ENCODE measurements at places on chromosomes 12 and 14.
A peak's percentile ranks its signal among the peaks of the same experiment; 100 is the strongest.

DNA sequence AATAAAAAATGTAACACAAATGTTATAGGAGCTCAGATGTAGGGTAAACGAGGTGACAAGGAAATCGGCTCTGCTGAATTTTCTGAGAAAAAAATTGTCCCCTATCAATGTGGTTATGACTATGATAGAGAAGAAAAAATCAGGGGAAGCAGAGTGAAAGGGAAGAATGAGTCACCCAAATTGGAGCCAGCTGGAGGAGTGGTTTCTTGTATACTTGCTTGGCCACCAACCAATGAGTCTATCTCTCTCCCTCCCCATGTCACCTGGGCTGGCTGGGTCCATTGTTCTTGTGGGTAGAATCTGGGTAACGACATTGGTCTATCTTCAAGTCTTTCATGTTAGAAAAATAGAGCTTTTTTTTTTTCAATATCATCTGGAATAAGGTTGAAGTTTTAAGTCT lies 196.6 kb upstream of the FLRT2 start:
- peak; percentile 29 for DNase-seq

GRCh38 chr14:81474685-81475324 lies 58.8 kb downstream of the SEL1L start:
- no peak for DNase-seq

- DNase-seq: no peak
These were observed 47.5 kb downstream of the PPFIBP1 start for GRCh38 chr12:27571463-27571862.

DNA sequence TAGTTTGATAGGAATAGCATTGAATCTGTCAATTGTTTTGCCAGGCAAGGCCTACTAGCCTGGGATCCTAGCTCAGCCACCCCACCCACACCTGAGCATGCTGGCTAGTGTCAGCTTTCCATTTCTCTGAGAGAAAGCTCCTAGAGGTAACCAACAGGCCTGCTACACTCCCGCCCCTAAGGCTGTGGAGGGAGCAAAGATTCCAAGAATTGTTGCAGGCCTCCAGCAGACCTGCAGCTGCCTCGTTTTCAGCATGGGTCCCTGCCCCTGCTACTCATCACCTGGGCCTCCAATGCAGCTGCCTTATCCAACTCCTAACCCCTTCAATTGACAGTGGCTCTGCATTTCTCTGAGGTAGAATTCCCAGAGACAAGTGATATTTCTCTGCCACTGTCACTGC lies 852.4 kb upstream of the MDGA2 start:
- no peak for DNase-seq

GRCh38 chr14:75487155-75487671 lies 35.1 kb upstream of the BATF start:
- DNase-seq: no peak

DNA sequence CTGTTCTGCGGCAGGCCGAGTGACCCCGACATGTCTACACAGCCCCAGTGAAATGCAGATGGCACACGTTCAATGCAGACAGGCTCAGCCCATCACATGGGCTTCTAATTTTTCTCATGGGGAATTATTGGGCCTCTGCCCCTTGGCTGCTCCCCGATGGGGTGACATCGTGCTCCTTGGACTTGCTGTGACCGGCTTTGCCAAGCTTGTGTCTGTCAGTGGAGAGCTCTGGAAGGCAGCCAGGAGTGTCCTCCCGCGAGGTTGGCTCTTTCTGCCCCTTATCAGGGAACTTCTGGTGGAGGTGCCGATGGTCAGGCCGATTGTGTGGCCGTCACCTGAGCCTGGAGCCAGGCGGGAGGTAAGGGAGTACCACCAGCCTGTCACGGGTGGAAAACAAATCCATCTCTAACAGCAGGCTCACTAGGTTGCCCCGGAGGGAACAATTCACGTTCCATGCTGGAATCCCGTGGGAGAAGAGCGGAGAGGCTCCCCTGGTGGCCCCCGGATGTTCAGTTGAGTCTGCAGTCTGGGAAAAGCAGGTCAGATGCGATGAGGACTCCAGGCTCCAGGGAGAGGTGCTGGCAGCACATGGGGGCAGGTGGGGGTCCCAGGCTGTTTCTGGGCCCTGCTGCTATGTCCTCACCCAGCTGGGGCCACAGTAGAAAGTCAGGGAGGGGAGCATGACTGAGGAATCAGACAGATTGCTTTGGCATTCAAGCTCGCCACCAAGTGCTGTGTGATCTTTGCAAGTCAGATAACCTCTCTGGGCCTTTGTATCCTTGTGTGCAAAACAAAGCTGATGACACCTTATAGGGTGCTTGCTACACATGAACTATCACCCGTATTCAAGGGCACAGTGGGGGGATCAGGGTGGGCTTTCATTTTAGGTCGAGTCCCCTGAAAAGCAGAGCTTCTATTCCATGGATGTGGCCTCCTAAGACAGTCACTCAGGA lies 43.2 kb upstream of the EML1 start:
- no peak for DNase-seq

DNA sequence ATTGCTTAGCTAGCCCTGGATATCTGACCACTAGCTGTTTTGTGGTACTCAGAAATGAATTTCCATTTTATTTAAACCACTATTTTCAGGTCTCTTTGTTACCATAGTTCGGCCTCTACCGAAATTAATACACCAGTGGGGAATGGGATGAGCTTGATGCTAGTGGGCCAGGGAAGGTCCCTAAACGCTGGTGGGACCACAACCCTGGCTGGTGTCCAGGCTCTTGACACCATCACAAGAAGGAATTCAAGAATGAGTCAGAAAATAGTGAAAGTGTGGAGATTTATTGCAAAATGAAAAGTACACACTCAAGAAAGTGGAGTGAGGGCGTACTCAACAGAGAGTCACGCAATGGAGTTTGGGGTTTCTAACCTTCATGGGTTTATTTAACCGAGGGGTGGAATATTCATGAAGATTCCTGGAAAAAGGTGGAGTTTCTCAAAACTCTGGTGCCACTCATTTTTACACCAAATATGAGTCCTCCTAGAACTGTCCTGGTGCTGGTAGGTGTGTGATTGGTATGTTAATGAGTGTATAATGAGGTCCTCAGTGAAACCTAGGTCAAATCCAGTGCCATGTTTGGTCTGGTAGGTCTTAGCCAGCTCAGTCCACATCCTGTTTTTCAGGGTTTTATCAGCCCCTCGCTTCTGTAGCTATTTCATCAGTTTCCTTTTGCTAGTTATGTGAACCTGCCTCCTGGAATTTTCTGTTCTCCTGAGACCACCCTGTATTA lies 38.9 kb upstream of the LRP6 start:
- DNase-seq: no peak

- no peak for DNase-seq
These were observed 216.4 kb downstream of the SLC41A2 start for GRCh38 chr12:104741497-104742367.

GRCh38 chr12:12349711-12350665 lies at the start of gene MANSC1:
MANSC1 (minus strand) TSS chr12:12350242; CDS start chr12:12343314, 6,928 bp downstream.
- DNase-seq: peak; percentile 10

DNA sequence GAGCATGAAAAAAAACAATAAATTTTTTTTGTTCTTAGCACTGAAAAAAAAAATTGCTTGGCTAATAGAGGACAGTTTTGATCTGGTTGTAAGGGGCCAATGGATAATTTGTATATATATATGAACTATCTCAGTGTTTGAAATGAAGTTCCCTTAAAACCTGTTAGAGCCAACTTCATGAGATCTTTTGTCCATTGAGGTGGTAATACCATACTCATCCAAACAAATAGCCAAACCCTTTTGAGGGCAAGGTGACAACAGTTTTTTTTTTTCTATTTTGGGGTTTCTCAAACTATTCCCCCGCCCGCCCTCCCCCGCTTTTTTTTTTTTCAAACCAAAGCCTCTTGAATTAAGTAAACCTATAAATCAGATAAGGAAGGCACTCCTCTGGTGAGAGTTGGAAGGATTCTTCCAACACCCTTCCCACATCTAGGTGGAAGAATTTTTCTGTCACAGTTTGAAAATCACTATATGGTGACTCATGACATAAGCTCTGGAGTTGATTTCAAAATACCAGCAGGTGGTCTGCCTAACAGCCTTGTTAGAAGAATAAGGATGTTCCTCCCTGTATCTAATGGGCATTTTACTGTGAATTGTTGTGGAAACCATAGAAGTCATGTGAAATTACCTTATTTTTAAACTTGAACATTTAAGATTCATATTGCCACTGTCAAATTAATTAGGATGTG lies 10.2 kb downstream of the ARHGAP5 start:
- DNase-seq: peak; percentile 37

DNA sequence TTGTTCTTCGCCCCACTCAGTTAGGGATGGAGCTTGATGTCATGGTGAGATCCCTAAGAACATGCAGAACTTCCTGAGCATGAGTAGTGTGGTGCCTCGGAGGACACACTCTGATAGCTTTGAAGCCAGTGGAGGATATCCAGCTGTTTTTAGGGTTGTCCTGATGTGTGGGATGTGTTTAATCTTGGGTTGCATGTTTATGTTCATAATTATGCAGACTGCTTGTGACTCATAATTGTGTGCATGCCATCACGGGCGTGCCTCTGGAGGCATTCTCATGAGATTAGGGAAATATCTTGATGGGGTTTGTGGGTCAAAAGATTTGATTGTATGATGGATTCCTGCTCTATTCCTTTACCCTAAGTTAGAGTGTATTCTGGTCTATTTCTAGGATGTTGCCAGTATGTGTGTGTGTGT lies 267.4 kb upstream of the PELI2 start:
- no peak for DNase-seq

DNA sequence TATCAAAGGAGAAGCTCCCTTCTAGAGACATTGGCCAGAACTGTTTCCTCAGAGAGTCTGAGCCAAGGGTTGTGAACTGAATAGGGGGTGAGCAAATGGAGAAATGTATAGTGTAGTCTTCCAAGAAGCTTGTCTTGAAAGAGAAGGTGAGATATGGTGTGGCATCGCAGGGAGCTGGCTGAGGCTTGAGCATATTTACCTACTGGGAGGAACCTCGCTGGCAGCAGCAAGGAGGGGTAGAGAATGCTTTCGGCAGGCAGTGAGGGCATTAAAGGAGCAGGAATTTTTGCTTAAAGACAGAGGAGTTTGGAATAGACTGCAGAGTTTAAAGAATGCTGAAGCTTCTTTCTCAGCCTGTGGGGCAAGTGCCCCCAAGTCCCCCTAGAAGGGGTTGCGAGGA lies 59.3 kb upstream of the PRMT8 start:
- no peak for DNase-seq

- DNase-seq: no peak
These were observed 45.8 kb downstream of the HRK start for GRCh38 chr12:116835484-116835883.

- DNase-seq: peak; percentile 68
These were observed 82.6 kb upstream of the CCDC91 start for GRCh38 chr12:28107679-28108078.
